SK-N-MC (cell line): ENCODE measurements at places on chromosomes 13 and 19.

GRCh38 chr13:40453351-40454021 lies 213.0 kb downstream of the FOXO1 start:
- DNase-seq: no peak

GRCh38 chr13:28370448-28370847 lies 124.5 kb downstream of the FLT1 start:
- no peak for DNase-seq

- DNase-seq: peak; percentile 50
Observed at GRCh38 chr19:57803594-57804325, 11.0 kb downstream of the ZNF552 start.

- DNase-seq: no peak
Observed at GRCh38 chr19:47539747-47540311, 25.0 kb upstream of the NAPA start.

GRCh38 chr13:103140001-103140671 lies 73.9 kb upstream of the SLC10A2 start:
- DNase-seq: no peak

- no peak for DNase-seq
Observed at GRCh38 chr13:80563439-80563838, 222.5 kb upstream of the SPRY2 start.

DNA sequence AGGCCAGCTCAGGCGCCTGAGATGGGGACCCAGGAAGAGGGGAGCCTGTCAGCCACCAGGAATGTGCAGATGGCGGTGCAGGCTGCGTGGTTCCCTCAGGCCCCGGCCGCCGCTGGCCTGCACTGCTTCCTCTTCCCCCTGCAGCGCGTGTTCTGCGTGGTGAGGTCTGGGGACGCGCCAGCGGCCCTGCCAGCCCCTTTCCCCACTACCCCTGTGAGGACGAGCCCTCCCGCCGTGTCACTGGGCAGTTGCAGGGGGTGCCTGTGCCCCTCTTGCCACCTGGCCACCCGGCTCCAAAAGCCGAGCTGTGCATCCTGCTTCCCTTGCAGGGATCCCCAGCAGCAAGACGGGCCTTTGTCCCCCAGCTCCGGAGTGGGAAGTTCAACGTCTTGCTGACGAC lies 58.4 kb downstream of the SMARCA4 start:
- no peak for DNase-seq

- no peak for DNase-seq
Observed at GRCh38 chr19:45539459-45539858, 32.2 kb downstream of the VASP start.

DNA sequence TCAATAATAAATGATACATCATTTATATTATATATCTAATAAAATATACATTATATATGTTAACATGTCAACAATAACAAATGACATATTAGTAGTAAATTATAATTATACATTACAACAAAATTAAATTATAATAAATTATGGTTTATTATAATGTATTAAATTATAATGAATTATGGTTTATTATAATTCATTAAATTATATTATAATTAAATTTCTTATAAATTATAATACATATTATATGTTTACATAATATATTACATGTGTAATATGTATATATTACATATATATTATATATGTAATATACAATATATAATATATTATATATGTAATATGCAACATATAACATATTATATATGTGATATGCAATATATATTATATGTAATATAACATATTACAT lies 20.5 kb downstream of the C3 start:
- no peak for DNase-seq
